Stimulated activated naive CD4-positive, alpha-beta T cell (primary cell): ENCODE measurements at places on chromosomes 2 and 18.

GRCh38 chr18:36247036-36247435, 50.5 kb upstream of the FHOD3 start:
- DNase-seq: no peak

DNA sequence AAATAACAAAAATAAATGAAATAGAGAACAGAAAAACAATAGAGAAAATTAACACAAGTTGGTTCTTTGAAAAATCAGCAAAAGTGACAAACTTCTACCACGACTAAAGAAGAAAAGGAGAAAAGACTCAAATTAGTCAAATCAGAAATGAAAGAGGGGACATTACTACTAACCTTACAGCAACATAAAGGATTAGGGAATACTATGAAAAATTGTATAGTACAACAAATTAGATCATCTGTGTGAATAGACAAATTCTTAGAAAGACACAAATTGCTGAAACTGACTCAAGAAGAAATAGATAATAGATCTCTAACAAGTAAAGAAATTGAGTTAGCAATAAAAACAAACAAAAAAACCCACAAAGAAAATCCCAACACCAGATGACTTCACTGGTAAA, 48.5 kb upstream of the PGAP1 start:
- no peak for DNase-seq

- no peak for DNase-seq
These were observed 397.1 kb downstream of the ERBB4 start for GRCh38 chr2:212141499-212141898.

DNA sequence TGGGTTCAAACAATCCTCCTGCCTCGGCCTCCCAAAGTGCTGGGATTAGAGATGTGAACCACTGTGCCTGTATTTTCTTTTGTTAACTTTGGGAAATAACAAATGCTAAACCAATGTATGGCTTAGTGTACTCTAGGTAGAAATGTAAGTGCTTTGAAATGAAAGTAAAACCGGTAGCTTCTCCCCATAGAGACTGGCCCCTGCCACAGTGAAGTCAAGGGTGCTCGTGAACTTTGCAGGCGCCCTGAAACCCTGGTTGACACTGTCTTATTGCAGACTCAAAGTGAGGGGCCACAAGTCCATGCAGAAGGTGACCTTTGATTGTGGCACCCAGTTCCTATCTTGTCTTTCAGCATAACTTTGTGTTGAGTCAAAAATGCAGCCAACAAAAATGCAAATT, 24.2 kb upstream of the MTCL1 start:
- DNase-seq: no peak

DNA sequence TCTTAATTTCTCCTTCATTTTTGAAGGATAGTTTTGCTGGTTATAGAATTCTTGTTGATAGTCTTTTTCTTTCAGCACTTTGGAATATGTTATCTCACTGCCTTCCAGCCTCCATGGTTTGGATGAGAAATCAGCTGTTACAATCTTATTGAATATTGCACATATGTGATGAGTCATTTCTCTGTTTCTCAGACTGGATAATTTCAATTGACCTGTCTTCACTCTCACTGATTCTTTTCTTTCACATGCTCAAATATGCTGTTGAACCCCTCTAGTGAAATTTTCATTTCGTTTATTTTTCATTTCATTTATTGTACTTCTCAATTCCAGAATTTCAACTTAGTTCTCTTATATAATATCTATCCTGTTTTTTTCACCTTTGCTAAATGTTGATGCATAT, 22.2 kb downstream of the PDK1 start:
- DNase-seq: no peak

DNA sequence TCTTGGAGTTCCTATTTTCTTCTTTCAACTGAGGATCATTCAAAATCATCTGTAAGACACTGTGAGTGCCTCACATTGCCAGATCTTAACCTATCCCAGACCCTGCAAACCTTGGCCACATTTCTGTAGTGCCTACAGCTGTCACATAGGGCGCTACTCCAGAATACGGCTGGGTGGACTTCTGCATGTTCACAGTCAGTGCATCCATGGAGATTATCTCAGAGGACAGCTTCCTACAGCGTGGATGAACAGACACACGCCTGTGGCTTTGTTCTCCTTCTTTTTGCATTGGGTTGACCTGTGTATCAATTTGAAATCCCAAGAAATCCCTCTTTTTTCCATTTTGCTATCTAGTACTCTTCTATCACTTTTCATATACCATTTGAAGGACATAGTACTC, 1.9 kb upstream of the KLHL29 start:
- no peak for DNase-seq

DNA sequence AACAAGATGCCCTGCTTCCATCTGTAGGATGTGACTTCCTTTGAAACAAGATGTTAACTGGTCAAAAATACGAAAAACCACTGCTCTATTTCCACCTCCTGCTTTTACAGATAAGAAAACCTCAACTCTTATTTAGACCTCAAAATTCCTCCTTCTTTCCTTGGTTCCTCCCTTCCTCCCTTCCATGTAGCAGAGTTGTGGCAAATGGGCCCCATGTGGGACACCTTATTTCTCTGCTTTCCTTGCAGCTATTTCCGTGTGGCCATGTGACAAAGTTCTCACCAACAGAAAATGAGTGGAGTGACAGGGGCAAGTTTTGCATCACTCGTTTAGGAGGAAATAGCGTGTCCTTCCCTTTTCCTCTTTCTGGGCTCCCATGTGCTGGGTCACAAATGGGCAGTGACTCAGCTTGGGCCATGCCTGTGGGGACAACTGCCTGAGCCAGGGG, 69.4 kb upstream of the SMAD2 start:
- DNase-seq: no peak

DNA sequence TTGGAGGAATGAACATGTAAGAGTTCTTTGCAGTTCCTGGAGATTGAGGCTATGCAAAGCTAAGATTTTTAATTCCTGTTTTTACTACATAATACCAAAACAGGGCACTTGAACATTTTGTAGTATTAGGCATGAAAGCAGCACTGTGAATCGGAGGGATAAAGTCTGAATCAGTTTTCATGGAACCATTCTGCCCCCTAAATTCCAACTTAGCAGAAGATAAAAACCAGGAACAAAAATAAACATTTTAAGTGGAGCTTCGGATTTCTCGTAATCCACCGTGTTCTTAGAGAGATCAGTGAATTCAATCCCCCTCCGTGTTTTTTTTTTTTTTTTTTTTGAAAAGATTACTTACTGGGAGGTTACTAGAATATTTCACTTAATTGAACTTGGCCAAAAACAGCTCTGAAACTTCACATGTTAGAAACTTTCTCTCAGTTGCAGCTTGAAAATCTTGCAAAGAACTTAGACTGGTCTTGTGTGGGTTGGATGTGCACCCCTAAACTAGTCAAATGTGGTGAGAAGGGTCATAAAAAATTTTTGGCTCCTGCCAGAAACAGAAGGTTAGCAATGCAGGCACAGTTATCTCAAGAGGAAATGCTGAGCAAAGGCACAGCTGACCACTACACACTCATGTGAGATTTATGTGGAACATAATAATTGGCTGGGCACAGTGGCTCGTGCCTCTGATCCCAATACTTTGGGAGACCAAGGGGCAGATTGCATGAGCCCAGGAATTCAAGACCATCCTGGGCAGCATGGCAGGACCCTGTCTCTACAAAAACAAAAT, 145.4 kb upstream of the RNF152 start:
- no peak for DNase-seq

GRCh38 chr2:235113854-235114253, 162.0 kb downstream of the SH3BP4 start:
- no peak for DNase-seq

- no peak for DNase-seq
These were observed 39.7 kb upstream of the TEX51 start for GRCh38 chr2:126858991-126859390.

GRCh38 chr2:63871864-63872263, 30.2 kb downstream of the UGP2 start:
- DNase-seq: no peak

DNA sequence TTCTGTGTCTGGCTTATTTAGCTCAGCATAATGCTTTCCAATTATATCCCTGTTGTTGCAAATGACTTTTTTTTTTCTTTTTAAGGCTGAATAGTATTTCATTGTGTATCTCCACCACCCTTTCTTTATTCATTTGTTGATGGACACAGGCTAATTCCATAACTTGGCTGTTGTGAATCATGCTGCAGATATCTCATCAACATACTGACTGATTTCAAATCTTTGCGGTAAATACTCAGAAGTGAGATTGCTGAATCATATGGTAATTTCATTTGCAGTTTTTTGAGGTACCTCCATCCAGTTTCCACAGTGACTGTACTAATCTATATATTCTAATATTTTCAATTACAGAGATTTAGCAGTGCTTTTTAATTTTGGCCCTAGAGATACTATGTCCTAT, 266.2 kb downstream of the TMX3 start:
- no peak for DNase-seq

- no peak for DNase-seq
These were observed 919 bp upstream of the SCN2A start for GRCh38 chr2:165238295-165238694.

DNA sequence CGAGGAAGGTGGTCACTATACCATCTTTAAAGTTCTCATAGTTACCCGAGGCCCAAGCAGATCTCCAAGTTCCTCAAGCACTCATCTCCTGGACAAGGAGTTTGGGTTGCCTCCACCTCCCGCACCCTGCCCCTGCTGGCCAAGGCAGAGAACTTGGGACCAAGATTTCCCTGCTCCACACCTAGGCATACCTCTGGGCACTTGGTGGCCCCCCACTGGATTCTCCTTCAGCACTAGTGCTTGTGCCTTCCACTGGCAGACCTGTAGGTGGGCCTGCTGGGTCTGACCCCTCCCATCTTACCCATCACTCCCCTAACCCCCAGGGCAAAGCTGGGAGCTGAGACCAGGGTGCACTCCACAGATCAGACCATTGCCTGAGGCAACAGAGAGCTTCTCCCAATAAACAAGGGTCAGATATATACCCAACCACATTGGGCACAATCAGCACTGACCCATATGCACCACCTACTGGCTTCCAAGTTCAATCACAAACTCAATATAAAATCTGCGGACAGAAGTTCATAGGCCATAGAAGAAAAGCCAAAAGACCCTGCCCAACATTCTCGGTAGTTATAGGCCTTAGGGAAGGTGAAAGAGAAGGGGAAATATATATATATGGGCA, 244.2 kb downstream of the EXOC6B start:
- no peak for DNase-seq

DNA sequence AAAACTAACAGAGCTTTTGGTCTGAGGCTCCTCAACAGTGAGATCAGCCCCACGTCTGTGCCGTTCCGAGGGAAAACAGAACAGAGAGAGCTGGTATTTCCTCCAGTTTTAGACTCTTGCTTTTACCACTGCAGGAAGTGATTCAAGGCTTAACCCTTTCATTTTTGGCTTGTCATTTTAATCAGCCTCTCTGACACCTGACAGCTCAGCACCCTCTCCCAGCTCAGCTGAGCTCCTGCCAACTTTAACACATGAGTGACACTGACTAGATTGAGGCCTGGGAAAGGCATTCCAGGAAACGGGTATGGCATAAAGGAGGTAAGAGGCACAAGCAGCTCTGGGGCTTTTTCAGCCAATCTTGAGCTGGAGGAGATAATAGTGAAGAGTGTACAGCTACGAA, 239.4 kb upstream of the SKOR2 start:
- DNase-seq: no peak

- DNase-seq: no peak
These were observed 110.3 kb upstream of the RMP24 start for GRCh38 chr18:35862119-35862640.

- no peak for DNase-seq
These were observed 998.0 kb upstream of the CDH2 start for GRCh38 chr18:29174891-29175290.

DNA sequence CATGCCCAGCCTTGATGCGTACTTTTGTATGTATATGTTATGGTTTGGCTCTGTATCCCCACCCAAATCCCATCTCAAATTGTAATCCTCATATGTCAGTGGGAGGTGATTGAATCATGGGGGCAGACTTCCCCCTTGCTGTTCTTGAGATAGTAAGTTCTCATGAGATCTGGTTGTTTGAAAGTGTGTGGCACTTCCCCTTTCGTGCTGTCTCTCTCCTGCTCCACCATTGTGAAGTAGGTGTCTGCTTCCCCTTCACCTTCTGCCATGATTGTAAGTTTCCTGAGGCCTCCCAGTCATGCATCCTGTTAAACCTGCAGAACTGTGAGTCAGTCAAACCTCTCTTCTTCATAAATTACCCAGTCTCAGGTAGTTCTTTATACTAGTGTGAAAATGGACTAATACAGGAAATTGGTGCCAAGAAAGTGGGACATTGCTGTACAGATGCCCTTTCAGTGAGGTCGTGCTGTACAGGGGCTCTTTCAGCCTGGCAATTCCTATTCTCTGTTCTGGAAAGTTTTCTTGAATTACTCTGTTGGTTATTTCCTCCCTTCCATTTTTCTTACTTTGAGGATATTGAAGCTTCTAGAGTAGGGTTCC, 38.2 kb downstream of the KCMF1 start:
- no peak for DNase-seq

DNA sequence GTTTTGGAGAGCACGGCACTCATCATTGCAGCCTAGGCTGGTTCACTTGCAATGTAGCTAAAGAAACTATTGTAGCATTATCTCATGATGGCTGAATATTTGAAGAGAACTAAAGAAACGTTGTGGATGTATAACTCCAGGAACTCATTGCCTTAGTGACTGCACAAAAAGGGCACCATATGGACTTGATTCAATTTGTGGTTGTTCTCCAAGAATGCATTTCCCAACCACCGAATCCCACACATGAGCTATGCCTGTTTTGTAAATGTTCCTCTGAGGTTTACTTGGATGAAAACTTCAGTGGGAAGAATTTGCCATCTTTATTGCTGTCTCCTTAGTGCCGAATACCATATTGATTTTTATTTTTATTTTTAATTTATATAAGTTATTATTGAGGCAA, 43.5 kb downstream of the DOK6 start:
- no peak for DNase-seq

GRCh38 chr18:36179562-36180355, 7.5 kb upstream of the MOCOS start:
- DNase-seq: no peak

DNA sequence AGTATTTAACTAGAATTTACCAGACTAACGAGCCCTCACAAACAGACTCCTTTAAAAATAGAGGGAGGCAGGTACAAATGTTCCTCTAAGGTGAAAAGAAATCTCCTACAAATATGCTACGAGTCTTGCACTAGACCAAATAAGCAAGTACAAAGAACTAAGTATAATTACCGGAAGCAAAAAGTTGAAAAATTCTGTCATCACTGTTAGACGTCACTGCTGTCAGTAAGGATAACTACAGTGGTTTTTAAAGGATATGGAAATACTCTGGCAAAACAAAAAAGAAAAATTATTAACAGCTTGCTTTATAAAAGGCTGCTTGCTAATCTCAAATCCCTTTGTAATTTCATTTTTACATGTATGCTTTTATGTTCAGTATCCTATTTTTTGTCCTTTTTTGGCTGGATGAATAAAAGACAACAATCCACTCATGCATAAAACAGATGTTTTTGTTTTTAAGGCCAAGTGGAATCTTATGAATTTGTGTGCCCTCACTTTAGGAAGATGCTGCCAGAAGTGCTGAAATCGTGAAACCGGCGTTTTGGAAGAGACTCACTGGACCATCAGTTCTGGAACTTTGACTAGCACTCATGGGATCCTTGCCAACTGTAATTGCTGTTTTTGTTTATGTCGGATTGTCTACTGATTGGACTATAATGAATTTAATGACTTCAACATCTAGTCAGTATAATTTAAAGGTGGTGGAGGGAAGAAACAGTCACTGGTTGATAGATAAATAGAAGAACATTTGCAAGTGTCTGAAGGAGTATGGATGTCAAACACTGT, 6.7 kb downstream of the ZNF521 start:
- no peak for DNase-seq
